ENCODE measurements at places on chromosomes 1 and 21. TPM values are rescaled to one million over a fixed set of nuclear protein-coding genes. Genes with fewer than 3 reads are reported as not detected.

GLMP gene
- total RNA-seq: 51.5 TPM

HENMT1 gene
- total RNA-seq: 3.0 TPM

DYNLT5 gene
- total RNA-seq: 1.9 TPM

TRIM46 gene
- total RNA-seq: 1.3 TPM

DNA sequence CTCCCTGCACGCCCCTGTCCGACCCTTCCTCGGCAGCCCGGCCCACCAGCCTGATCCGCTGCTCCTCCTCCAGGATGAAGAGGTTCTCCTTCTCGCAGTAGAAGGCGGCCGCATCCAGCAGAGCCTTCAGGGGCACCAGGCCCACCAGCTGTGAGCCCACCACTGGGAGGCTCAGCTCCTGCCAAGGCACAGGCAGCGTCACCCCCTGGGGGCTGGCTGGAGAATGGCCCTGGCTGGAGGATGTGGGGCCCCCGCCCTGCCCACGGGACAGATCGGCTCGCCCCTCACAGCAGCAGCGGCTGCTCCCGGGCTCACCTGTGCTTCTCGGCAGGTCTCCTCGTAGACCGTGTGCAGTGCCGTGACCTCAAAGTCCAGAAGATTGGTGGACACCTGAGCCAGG, 5.3 kb downstream of the FTCD start:
- peak; percentile 69 for DNase-seq

DNA sequence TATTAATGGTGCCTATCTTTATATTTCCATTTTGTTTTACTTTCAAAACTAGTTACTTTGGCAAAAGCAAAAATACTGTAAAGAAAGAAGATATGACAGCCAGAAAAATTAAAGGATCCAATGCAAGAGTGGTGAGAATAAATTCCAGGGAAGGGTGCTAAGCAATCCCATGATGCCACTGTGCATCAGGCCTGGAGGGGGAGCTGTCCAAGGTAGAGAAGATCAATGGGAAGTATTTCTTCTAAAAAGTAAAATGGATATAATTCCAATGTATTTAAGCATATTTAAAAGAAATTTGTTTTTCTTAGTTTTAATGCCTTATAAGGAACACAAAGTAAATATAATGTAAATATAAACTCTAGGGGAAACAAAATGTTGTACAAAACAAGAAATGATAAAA, 1382.2 kb upstream of the B3GALT2 start:
- no peak for DNase-seq

DNA sequence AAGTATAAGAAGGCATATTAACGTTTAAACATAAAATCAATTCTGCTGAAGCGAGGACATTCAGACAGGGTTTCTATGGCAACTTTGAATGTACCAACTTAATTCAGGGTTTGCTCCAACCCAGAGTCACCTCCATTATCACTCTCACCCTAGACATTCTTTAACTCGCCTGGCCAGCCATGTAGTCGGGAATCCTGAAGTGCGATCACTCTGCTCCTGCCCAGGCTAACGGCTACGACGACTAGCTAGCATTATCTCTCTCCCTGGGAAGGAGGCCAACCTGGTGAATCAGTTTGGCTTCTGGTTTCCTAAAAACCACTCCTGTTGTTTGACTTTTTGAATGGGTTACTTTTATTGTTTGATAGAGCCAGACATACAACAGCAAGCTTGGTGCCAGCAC, 38.9 kb upstream of the ZBTB18 start:
- DNase-seq: no peak

DNA sequence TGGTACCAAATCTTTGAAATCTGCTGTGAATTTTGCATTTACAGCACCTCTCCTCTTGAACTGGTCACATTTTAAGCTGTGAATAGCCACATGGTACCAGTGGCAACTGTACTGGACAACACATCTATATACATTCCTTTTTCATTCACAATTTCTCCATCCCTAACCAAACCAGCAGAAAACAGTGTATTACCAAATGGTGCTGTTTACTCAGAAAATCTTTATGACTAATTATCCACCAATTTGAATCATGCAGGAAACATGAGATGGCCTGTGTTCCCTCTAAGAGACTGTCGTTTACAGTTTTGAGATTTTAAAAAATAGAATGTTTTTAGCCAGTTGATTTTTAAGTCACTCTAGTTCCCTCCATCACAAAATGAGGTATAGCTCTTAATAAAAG, 17.6 kb upstream of the CCT8 start:
- DNase-seq: no peak

DNA sequence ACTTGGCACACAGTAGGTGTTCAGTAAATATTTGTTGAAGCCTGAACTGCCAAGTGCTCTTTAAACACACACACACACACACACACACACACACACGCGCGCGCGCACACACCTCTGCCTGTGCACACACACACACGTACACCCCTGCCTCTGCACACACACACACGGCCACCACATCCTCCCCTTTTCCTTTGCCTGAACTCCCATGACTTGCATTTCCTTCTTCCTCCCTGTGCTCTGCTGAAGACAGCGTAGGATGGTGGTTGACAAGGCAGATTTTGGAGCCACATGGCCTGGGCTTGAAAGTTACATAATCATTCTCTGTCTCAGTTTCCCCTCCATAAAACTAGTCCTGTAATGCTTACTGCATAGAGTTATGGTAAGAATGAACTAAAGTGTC, 712.3 kb downstream of the PTPRU start:
- DNase-seq: no peak

DNA sequence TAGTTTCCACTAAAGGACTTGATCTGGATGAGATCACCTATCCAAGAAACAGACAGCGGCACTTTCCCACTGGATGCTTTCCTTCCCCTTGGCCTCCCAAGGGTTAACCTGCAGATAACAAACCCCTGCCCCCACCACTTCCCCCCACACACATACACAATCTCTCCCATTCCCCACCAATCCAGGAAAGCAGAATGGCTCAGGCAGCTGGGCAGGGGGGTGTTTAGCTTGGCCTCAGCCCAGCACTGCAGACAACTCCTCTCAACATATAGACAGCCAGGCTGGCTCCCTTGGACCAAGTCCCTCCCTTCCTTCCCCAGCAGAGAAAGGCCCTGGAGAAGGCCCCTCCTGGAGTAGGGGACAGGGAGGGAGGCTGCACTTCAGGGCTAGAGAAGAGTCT, 24.6 kb downstream of the PLEKHA6 start:
- no peak for DNase-seq

Data from posterior vena cava (tissue), 2 donors.